ENCODE measurements at places on chromosomes 3 and 15.

DNA sequence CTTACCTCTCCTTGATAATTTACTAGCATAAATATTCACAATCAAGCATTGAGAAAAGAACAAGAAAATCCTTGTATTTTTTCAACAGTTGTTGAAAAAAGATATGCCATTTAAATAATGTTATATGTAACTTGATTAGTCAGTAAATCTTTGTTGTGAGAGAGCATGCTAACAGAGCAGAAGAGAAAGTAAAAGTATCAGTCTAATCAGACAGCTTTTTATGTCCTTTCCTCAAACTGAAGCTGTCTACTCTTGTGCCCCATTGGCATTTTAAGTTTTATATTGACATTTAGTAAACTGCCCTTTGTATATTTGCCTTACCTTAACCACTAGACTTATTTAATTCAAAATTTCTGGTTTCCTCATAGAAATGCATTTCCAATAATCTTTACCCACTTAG is 668.7 kb downstream of the OTOL1 start:
- no peak for DNase-seq

DNA sequence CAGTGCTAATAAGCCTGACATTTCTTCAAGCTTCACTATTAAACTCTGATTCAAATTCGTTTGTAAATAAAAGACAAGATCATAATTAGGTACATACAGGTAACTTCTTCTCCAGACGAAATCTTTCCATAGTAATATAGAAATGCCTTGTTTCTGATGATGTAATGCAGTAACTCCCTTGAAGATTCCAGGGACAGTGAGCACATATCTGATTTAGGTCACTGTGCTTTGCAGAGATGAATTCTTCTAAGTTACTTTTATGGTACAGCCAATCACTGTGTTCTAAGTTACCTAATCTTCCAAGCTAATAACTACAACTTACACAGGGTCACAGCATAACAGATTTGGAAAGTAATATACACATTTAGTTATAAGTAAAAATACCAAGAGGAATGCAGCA is 27.6 kb downstream of the SLC4A7 start:
- no peak for DNase-seq

- no peak for DNase-seq
These were observed 56.2 kb upstream of the LPP start for GRCh38 chr3:188097791-188098190.

GRCh38 chr15:90126022-90126421 is 23.8 kb upstream of the IDH2 start:
- no peak for DNase-seq

DNA sequence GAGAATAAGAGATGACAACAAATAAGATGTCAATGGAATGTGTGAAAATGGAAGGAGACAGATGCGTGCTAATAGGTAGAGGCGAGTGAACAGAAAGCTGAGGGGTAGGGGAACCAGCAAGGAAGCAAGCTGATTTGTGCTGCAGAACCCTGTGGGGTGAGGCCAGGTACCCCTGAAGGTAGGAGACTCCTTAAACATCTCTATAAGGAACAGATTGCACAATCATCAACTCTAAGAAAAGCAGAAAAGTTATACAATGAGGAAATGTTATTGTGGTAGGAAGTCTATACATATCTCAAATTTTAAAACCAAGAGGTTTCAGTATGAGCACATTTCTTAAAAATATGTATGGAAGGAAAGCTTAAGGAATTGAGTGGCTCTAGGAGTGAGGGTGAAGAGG is 315.0 kb upstream of the TPM1 start:
- DNase-seq, result no peak

- no peak for DNase-seq
These were observed 254.4 kb downstream of the OPA1 start for GRCh38 chr3:193847402-193847801.

- no peak for DNase-seq
These were observed 497.0 kb upstream of the CCDC54 start for GRCh38 chr3:106880206-106880605.

GRCh38 chr15:88538972-88539371 is 7.5 kb downstream of the DET1 start:
- DNase-seq, result no peak

GRCh38 chr3:107675233-107675900 is 152.6 kb downstream of the BBX start:
- DNase-seq, result no peak

- no peak for DNase-seq
These were observed 31.2 kb downstream of the SATB1 start for GRCh38 chr3:18393906-18394305.

DNA sequence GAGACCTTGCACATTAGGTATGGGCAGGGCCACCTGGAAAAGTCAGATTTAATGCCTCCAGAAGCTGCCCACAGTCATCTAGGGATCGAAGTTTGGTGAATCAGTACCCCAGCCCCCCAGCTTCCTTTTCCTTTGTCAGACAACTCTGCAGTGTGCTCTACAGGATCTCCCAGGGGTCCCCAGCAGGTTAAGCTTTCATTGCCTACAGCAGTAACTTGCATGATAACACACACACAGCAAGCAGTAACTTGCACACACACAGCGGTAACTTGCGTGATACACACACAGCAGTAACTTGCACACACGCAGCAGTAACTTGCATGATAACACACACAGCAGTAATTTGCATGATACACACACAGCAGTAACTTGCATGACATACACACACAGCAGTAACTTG is 131.3 kb downstream of the UACA start:
- DNase-seq, result no peak

DNA sequence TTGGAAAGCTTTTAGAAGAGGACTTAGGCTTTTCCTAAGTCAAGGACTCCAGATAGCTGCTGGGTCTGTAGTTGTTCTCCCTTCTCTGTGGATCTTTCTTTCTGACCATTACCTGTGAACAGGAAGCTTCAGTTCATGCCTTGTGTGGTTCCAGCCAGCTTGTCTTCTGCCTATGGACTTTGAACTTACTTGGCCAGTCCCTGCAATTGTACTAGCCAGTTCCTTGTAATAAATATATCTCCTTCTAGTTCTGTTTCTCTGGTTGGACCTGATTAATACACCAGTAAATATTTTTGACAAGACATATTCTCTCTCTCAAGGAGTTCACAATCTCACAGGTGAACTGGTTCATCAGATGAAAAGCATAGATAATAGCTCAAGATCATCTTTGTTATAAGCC is 341.3 kb upstream of the DPPA4 start:
- no peak for DNase-seq

- DNase-seq, result no peak
These were observed 33.5 kb downstream of the SV2B start for GRCh38 chr15:91133511-91133910.

DNA sequence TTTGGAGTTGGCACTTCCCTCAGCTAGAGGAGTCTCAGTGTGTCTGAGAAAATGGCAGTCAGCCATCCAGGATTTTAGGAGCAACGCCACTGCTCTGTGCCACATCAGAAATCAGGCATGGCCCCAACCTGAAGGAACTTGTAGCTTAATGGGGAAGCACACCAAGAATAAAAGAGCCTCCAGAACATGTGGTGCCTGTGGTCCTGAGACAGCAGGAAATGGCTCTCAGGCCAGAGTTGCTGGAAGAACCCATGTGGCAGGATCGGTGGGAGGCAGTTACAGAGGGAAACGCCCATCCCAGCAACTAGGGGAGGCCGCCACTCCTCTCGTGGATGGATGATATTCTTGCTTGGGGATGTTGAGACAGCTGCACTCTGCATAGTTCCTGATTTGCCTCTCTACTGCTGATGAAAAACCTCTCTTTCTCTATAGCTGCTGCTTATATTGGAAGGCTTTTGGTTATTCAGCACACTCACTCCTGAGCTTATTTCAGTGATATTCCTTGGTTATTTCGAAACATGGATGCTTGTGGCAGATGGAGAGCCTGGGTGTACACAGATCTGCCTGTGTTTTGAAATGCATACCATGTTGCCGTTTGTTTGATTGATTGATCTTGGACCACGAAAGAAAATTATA is 52.4 kb downstream of the KLHL25 start:
- DNase-seq, result no peak

DNA sequence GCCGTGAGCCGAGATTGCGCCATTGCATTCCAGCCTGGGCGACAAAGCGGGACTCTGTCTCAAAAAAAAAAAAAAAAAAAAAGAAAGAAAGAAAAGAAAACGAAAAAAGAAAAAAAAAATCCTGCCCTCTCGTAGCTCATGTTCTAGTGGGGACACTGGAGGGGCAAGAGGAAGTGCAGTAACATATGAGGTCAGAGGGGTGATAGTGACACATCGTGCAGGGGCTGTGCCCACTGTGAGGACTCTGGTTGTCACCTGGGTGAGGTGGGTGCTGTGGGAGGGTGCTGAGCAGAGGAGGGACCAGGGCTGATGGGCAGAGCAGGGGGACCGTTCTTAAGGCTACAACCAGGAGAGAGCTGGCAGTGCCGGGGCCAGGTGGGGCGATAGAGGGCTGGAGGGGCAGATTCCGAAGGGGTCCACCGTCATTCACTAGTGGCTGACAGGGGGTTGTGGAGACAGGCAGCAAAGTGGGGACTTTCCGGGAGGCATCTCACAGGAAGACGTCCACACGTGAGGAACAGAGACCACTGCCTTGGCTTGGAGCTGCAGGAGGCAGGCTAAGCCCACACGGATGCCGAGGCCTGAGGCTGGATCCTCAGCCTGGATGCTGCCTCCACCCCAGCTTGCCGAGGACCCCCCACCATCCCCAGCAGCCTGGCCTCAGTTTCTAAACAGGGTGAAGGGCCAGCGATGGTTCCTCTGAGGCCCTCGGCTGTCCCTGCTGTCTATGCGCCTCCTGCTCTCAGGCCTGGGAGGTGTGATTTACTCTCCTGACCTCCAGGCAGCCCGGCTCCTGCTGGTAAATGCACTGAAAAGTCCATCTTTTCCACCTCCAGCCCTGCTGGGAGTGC is 154.3 kb upstream of the IQSEC1 start:
- no peak for DNase-seq

DNA sequence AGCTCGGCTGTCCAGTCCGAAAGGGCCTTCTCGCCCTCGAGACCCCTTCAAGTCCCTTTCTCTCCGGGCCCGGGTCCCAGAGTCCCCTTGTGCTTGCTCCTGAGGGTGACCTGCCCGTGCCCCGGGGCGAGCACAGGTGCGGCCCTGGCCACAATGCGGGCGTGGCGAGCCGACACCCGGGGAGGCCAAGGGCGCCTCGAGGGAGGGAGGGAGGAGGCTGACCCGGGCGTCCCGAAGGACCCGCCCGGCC is 810 bp upstream of the MEF2A start:
- DNase-seq, result no peak

- DNase-seq, result no peak
These were observed 165.5 kb downstream of the IL5RA start for GRCh38 chr3:2944628-2945027.

DNA sequence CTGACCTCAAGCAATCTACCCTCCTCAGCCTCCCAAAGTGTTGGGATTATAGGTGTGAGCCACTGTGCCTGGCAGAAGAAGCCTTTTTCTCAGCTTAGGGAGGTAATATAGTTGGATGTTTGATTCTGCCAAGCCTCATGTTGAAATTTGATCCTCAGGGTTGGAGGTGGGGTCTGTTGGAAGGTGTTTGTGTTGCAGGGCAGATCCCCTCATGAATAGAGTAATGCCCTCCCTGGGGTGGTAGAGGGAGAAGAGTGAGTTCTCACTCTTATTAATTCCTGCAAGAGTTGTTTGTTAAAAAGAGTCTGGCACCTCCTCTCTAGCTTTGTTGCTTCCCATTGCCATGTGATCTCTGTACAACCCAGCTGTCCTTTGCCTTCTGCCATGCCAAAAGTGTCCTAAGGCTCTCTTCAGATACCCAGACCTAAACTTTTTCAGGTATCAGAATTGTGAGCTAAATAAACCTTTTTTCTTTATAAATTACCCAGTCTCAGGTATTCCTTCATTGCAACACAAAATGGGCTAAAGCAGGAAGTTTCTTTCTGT is 16.4 kb downstream of the NECTIN3 start:
- DNase-seq, result no peak

- DNase-seq, result no peak
These were observed 12.3 kb downstream of the CDIN1 start for GRCh38 chr15:36591536-36592411.

- no peak for DNase-seq
These were observed 397.9 kb upstream of the GOLIM4 start for GRCh38 chr3:168493412-168494205.

DNA sequence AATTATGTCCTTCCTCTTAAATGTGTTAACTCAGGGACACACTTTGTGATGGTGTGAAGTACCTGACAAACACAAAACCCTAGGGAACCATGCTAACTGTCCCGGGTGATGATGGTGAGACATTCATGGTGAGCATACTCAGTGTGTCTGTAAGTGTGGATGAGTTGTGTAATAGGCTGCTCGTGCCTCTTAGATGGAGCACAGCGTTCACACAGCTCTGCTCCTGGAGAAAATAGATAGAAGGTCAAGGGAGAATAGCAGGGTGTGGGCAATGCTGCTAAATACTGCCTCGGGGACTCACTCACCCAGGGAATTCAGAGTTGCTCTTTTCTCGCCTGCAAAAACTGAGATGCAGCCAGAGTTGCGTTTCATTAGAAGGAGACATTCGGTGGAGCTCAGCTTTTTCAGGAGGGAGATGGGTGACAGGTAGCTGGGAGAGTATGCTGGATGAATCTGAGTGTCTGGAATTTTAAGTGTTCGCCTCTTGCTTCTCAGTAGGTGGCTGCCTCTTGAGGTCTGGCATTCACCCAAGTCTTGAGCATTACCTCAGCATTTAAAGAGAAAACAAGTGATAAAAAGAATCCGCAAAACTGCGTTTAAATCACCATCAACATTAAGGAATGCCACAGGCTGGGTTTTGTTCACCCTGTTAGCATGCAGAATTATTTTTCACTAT is 813.2 kb downstream of the AGBL1 start:
- DNase-seq, result peak; percentile 3
